ENCODE measurements at places on chromosomes 13 and 19.

DNA sequence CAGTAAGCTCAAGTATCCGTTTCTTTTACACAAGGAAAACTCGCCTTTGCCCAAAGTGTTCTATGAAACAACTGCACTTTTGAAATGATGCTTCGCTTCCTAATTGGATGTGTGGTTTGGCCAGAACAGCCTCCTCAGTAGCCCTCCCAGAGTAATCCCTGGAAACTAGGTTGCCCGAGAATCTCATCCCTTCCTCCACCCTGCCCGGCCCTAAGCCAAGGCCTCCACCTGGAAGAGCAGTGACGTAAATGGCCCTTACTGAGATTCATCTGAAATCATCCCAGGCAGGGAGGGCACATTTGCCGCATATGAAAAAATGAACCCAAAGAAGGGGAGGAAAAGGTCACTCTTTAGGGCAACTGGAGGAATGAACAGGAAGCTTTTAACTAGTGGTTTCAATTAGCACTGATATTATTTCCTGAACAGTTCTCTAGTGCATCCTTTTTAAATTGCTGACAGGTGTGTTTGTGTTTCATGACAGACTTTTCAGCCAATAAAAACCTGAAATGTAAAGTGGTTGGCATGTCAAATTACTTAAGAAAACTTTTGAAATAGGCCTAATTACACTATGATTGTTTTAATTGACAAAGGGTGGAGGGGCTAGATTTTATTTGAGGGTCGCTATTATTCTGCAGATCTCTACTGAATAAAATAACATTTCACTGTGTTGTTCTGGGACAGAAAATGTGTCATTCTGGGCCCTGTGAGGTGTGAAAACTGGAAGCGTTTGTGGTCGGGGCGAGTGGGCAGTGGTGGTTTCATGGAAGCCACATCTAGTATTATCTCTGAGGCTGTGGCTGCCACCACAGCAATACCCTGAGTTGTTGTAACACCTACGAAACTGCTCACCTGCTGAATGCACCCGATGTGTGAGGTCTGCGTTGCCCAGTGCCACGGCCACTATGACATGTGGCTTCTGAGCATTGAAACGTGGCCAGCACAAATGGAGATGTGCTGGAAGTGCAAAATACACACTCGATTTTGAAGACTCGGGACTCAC, 112.1 kb downstream of the ZIC5 start:
- DNase-seq: no peak

GRCh38 chr19:7637374-7638256, 705 bp downstream of the STXBP2 start:
- peak; percentile 8 for DNase-seq

DNA sequence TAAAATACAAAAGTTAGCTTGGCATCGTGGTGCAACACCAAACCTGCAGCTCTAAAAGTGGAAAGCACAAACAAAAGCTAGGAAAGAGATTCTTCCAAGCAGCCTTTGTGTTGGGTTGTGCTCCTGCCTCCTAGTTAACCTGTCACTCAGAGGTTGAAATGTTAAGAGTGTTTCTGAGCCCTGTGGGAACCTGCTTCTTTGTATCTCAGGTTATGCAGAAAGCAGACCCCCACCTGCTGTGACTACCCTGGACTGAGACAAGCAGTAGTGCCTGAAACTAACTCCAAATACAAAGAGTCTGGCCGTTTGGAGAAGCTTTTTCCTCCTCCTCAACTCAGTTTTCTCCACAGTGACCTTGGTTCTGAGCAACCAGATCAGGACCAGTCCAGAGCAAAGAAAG, 158.4 kb upstream of the CSNK1A1L start:
- no peak for DNase-seq

DNA sequence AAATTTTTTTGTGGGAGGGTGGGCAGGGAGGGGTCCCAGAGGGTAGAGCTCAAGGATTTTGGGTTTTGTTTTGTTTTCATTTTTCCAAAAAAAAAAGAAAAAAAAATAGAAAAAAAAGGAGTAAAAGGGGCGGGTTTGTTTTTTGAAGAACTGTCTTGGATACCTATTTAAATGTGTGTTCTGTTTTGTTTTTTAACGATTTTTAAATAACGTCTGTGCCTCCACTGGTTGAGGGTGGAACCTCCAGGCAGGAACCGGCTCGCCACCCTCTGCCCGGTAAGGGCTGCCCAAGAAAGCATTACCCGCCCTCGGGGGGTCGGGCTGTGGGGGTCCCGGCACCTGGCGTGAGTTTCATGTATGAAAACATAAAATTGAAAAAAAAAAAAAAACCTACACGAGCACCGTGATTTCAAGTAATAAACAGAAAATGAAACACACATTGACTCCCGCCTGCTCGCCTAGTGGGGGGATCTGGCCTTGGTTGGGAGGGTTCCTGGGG, 10.4 kb downstream of the MIDN start:
- DNase-seq: no peak

DNA sequence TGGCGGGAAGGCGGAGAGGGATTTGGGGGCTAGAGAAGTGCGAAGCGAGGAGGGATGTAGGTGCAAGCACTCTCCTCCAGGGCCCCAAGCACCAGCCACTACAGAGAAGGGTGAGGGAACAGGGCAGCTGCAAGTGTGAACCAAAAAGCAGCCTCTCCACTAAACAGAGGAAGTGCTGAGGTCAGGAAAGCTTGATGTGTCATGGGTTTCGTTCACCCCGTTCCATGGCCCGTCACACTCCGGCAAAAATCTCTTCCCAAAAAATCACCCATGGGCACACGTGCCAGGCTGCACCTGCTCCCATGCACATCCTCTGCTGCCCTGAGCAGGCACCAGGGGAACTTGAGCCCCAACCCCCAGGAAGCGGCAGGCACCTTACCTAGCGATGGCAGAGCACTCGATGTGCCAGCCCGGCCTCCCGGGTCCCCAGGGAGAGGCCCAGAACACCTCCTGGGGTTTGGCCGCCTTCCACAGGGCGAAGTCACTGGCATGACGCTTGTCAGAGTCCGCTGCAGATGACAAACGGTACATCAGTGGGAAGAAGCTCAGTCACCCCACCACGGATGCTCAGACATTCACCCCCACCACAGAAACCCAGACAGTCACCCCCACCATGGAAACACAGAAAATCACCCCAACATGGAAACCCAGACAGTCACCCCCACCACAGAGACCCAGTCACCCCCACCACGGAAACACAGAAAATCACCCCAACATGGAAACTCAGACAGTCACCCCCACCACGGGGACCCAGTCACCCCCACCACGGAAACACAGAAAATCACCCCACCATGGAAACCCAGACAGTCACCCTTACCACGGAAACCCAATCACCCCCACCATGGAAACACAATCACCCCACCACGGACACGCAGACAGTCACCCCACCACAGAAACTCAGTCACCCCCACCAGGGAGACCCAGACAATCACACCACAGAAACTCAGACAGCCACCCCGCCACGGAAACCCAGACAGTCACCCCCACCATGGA, 29.0 kb downstream of the CARS2 start:
- DNase-seq: no peak

DNA sequence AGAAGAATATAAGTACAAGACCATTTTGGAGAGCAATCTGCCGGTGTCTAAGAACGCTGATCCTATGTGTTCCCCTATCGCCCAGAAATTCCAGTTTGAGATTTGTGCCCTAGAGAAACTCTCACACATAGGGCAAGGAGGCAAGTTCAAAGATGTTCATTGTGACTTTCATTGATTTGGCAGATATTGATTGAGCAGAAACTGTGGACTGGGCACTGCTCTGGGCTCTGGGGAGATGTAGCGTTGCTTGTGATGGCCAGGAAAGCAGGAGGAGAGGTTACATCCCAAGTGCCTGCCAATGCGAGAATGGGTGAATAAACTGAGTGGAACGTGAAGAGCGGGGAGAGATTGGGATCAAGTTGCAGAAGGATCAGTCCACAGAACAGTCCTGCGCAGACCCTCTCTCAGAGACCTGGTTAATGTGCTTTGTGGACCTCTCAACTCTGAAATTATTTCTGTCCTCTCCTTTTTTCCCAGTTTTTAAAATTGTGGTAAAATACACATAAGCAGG, 123.9 kb upstream of the PEG3 start:
- DNase-seq: no peak

DNA sequence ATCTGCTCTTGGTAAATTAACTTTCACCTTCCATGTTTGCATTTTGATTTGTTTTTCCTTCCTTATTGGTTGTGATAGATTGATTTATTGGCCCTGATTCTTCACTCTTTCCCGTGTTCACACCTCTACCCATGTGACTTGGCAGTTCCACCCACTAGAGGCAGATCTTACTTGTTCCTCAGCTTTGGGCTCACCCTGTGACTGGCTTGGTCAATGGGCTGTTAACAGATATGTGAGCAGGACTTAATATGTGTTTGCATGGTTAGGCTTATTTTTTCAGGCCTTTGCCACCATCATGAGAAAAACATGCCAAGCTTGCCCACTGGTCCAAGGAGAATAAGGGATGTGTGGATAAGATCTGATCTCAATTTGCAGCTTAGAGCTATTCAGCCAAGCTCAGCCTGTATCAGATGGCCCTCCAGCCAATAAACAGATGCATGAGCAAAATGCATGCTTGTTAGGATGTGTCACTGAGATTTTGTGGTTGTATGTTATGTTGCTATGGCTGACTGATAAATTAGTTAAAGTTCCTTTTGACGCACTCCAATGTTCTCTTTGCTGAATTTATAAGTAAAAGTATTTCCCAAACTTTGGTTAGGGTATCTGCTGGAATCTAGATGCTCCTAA, 48.0 kb downstream of the RGCC start:
- peak; percentile 80 for DNase-seq

- peak; percentile 62 for DNase-seq
These were observed 104.4 kb downstream of the KLF5 start for GRCh38 chr13:73162912-73163911.
